ENCODE measurements at places on chromosomes 13 and 19.

DNA sequence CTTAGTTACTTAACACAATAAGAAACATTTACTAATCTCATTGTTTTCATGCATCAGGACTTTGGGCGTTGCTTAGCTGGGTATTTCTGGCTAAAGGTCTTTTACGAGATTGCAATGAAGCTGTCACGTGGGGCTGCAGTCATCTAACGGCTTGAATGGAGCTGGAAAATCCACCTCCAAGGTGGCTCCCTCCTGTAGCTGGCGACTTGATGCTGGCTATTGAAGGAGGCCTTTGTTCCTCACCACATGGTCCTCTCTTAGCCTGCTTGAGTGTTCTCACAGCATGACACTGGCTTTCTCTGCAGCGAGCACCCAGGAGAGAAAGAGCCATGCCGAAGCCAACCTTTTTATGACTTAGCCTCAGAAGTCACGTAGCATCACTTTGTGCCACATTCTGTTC is 92.0 kb downstream of the NHLRC3 start:
- no peak for DNase-seq

DNA sequence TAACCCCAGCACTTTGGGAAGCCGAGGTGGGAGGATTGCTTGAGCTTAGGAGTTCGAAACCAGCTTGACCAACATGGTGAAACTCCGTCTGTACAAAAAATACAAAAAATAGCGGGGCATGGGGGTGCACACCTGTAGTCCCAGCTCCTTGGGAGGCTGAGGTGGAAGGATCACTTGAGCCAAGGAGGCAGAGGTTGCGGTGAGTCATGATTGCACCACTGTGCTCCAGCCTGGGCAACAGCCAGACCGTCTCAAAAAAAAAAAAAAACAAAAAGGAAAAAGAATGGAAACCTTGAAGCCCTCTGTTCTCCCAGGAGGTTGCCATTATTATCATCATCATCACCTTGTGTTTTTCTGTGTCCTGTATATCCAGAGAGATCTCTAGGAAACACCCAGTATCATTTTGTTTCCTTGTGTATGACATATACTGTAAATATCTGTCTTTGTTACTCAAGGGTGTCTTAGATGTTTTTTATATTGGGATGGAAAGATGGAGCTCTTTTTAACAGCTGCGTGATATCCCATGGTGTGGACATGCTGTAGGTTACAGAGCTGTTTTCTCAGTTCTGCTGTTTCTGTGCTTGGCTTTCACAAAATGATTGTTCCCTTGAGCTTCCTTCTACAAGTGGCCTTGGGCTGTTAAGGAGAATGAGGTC is 11.8 kb downstream of the CHAF1A start:
- no peak for DNase-seq

- no peak for DNase-seq
These were observed 20.7 kb downstream of the CLDN10 start for GRCh38 chr13:95573221-95573620.

DNA sequence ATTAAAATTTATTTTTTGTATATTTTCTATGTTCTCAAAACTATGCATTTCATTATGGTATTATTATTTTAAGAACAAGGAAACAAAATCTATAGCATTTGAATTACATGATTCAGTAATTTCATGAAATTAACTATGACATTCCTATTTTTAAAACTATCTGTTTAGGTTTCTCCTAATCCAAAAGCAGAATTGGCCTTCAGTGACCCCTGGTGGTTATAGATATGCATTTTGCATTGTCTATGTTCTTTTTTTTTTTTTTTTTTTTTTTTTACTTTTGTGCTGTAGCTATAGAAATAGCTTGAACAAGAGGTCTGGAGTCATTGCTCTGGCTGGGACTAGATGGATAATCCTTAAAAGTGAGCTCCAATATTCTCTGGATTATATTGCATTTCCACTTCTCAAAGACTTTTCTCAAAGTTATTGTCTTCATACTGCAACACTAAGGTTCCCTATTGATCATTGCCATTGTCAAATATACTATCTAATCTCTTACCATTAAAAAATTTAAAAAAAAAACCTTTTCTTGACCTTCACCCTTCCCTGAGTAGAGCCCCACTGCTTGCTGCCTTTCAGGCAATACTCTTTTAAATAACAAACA is 15.9 kb upstream of the DNAJC3 start:
- no peak for DNase-seq

DNA sequence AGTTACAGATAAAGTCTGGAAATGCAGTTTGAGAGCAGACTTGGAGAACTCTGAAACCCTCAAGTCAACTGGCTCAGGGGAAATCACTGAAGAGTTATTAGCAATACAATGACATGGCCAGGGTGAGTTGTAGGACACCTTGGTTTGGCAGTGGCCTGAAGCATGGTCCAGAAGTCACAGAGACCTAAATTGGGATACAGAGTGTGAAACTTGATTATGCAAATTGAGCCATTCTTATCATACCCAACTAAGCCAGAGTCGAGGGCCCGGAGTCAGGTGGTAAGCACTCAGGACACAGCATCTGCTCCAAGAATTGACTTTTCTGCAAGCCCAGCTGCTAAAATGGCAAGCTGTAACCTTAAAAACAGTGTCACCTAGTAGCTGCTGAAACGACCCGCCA is 224.5 kb downstream of the DCLK1 start:
- no peak for DNase-seq

- no peak for DNase-seq
These were observed 64.2 kb downstream of the MCF2L start for GRCh38 chr13:113033054-113033850.

GRCh38 chr19:32347573-32347972 is 2.2 kb downstream of the ZNF507 start:
- no peak for DNase-seq

GRCh38 chr13:40340368-40341095 is 325.9 kb downstream of the FOXO1 start:
- no peak for DNase-seq

Data from CMK (cell line).